ENCODE measurements at places on chromosomes 6 and 20. TPM values are rescaled to one million over a fixed set of nuclear protein-coding genes. Genes with fewer than 3 reads are reported as not detected.

DNA sequence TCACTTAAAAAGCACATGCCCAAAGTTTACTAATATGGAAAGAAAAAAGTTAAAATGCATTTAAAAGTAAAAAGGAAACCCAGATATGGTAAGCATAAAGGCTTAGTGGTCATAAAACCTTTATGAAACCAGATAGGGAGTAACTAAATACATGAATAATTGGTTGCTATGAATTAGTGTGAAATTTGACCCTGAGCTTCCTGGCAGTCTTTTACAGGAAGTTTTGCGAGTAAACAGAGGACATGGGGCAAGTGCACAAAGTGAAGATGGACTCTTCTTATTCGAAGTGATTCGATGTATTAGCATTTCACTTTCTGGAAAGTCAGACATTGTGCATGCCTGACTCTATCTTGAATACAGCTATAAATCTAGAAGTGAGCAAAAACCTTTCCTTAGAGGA, 90.9 kb upstream of the MLIP start:
- no peak overlapping the region for H3K4me3 ChIP-seq
- H3K36me3 ChIP-seq, result no peaks in the 10 kb centered on the region
- no peaks in the 10 kb centered on the region for H3K4me1 ChIP-seq
- no peaks in the 10 kb centered on the region for H3K27me3 ChIP-seq
- H3K27ac ChIP-seq, result no peak overlapping the region

DNA sequence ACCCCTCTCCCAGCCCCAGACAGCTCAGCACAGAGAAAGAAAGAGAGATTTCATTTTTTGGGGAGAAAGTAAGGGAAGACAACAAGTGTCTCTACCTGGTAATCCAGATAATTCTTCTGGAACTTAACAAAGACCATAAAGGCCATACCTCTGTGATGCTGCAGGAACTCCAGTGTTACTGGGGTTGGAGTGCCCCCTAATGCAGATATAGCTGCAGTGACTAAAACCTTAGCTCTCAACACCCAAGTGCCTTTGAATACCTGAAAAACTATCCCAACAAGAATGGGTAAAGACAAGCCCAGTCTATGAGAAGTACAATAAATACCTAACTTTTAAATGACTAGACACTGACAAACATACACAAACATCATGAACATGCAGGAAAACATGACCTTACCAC, 365.3 kb upstream of the PTCHD4 start:
- no peak overlapping the region for H3K27ac ChIP-seq
- no peak overlapping the region for H3K4me3 ChIP-seq
- peak; percentile 32 for DNase-seq
- no peaks in the 10 kb centered on the region for H3K36me3 ChIP-seq

DNA sequence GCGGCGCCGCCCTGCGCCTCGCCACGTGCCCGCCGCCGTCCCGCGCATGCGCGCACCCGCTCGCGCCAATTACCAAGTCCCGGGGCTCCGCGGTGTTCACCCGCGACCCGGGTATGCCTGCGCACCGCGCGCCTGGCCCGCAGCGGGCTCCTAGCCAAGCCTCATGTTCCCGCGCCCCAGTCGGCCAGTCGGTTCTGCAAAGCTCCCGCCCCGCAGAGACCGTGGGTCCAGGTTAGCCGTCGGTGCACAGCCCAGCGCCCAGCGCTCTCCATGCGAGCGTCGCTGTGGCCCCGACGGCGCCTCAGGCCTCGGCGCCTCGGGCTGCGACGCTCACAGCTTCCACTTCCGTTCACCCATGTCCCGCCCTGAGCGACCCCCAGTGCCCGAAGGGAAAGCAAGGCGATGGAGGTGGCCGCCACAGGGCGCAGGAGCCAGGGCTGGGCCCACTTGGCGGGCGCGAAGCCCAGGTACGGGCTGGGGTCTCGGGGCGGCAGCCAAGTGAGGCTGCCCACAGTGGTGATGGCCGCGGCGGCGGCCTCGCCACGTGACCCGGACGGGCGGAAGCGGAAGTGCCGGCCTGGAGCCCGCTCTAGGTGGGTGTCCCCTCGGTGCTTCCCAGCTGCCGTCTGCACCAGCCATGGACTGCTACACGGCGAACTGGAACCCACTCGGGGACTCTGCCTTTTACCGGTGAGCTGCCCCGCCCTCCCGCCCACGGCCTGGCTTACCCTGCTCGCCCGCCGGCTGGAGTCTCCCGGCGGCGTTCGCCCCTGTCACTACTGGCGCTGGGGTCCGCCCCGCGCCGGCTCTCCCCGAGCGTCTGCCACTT, at the start of the genes PCED1A and VPS16:
PCED1A (minus strand) TSS at position 518 of the 829 bp plus-strand sequence. CDS start 743 bp downstream, outside the sequence.
VPS16 (plus strand) TSS at position 608 of the 829 bp plus-strand sequence; CDS start at position 638, 30 bp downstream.
- peaks cover 4% of the 10 kb centered on the region for H3K36me3 ChIP-seq
- no peaks in the 10 kb centered on the region for H3K27me3 ChIP-seq
- DNase-seq, result peak; percentile 84
- peak within 1 kb of the TSS; percentile 97 for H3K4me3 ChIP-seq

GRCh38 chr6:97705568-97705967, 422.6 kb upstream of the MMS22L start:
- no peak overlapping the region for H3K27ac ChIP-seq
- H3K4me1 ChIP-seq, result no peaks in the 10 kb centered on the region
- no peak overlapping the region for H3K4me3 ChIP-seq
- no peaks in the 10 kb centered on the region for H3K36me3 ChIP-seq

The ZC2HC1B gene
- total RNA-seq, result not detected

The SLX4IP gene
- total RNA-seq, result 9.5 TPM

Data from HepG2 (cell line).